ENCODE measurements at places on chromosomes 1 and 21.

GRCh38 chr1:153386500-153386901, 4.4 kb downstream of the S100A8 start:
- DNase-seq: no peak

GRCh38 chr1:230212405-230212936, 145.4 kb downstream of the GALNT2 start:
- no peak for DNase-seq

- no peak for DNase-seq
These were observed 959 bp downstream of the CD58 start for GRCh38 chr1:116569776-116570357.

DNA sequence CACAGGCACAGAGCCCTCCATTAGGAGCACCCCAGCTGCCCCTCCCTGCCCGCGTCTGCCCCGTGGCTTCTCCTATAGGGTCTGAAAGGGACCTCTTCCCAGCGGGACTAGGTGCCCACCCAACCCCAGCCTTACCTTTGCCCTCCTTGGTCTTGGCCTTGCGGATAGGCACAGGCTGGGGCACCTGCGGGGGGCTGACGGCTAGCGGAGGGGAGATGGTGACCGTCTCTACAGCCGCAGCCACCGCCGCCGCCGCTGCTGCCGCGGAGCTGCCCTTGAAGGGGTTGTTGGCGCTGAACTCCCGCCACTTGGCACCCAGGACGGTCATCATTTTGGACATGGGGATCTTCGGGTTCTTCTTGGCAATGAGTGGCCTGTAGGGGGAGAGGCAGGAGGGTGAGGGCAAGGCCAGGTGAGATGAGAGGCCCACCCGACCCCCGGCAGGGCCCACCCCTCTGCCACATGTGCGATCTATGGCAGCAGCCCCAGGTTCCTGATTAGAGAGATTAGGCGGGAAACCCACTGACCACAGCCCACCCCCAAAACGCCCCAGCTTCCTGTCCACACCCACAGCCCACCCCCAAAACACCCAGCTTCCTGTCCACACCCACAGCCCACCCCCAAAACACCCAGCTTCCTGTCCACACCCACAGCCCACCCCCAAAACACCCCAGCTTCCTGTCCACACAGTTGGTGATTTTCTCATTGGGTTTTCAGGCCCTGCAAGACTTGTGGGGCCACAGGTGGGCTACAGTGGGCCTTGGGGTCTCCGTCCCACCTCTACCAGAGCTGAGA, 25.4 kb downstream of the CHD5 start:
- DNase-seq: no peak

GRCh38 chr1:201982082-201982622, 296 bp upstream of the RNPEP start:
- no peak for DNase-seq
